ENCODE measurements at places on chromosomes 11 and 22.
A peak's percentile ranks its signal among the peaks of the same experiment; 100 is the strongest.

DNA sequence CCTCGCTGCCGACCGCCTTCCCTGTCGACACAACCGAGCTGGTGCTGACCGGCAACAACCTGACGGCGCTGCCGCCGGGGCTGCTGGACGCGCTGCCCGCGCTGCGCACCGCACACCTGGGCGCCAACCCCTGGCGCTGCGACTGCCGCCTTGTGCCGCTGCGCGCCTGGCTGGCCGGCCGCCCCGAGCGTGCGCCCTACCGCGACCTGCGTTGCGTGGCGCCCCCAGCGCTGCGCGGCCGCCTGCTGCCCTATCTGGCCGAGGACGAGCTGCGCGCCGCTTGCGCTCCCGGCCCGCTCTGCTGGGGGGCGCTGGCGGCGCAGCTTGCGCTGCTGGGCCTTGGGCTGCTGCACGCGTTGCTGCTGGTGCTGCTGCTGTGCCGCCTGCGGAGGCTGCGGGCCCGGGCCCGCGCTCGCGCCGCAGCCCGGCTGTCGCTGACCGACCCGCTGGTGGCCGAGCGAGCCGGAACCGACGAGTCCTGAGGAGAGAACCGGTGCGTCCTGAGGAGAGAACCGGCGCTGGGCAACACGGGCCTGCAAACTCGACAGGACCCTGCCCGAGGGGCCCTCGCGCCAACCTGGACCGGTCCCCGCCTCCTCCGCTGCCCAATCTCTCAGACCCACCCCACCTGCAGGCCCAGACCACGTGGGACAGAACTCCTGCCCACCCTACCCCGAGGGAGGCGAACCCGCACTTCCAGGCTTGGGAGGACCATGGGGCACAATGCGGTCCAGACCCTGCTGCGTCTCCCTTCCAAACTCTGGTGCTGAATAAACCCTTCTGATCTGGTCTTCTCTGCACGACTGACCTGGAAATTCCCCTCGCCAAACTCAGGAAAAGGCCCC lies 866 bp downstream of the GP1BB start:
- DNase-seq, result peak; percentile 38

GRCh38 chr11:102807921-102808320 lies 10.0 kb upstream of the MMP1 start:
- no peak for DNase-seq

DNA sequence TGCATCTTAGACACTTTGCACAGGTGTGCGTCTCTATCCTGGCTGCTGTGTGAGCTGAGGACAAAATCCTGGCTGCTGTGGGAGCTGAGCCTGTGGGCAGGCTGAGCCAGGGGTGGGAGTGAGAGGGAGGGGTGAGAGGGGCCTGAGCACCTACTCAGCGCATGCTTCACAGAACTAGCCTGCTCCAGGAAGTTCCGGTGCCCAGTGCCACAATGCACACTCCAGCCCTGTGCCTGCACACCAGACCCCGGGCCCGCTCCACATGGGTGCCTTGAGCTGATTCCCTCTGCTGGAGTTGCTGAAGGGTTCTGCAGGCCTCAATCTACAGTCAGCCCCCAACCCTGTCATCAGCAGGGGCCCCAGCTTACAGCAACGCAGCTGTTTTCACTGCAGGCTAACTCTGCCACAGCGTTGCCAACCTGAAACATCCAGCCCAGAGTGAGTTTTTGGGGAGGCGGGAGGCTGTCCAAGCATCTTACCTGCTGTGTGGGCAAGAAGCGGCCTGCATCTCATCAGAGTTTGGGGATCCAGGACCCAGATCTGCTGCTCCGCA lies 1377.9 kb downstream of the TBC1D22A start:
- no peak for DNase-seq

GRCh38 chr11:62217191-62217748 lies 8.8 kb downstream of the SCGB2A1 start:
- peak; percentile 23 for DNase-seq

DNA sequence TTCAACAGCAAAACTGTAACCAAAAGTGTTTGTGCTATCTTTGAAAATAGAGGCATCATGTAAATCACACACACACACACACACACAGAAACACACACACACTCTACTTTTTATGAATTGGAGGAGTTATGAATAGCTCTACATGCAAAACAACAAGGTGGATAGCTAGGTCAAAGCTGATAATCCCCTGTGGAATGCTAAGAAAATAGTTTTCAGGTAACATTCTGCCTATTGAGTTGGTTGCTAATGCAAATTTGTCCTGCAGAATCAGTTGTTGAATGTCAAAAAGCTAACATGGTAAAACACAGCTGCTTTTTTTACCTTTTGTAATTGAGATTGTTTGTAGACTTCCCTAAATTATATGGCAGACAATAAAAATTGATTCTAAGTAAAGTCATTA lies 1658.4 kb upstream of the RAG2 start:
- no peak for DNase-seq

DNA sequence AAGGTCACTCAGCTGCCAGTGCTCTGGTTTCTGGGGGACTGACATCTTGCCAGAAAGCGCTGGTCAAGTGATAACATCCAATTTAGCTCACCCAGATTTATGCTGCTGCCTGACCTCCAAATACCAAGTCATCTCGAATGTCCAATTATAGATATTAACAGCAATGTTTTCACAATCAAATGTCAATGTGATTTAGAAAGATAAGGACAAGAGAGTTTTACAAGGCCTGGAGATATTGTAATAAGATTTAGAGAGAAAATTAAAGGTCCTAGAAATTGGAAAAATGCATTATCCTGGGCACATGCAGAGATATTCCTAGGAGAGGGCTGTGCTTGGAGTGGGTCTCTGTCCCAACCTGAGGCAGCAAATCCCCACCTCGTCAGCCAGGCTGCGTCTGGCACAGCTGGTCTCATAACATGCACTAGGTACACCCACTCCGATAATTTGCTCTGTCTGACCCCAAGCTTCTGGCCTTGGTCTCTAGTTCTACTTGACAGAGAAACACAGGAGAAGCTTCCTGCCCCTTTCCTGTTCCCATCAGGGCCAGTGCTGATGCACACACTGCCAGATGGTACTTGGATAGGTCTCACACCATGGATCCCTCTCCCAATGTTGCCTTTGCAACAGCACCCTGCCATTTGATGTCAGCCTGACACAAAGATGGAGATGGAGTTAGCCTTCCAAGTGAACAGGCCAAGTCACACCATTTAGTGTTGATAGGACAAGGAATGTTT lies 28.6 kb downstream of the USH1C start:
- no peak for DNase-seq

- no peak for DNase-seq
These were observed 628 bp upstream of the FLRT1 start for GRCh38 chr11:64035081-64035524.

DNA sequence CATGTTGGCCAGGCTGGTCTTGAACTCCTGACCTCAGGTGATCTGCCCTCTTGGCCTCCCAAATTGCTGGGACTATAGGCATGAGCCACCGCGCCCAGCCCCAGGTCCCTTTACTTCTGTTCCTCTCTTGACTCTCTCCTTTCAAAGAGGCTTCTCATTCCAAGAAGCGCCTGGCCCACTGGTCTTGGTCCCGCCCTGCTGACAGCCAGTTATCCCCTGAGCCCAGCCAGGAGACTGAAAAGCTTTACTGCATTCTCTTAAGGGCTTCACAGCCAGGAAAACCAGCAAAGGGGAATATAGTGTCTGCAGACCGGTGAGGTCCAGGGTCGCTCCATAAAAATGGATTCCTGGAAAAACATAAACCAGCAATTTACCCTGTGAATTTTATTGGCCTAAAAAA lies 68.3 kb downstream of the NFAM1 start:
- DNase-seq, result no peak

GRCh38 chr11:117431436-117431835 lies 103.8 kb downstream of the CEP164 start:
- no peak for DNase-seq

GRCh38 chr11:9571071-9571762 lies 2.3 kb upstream of the WEE1 start:
- DNase-seq, result no peak

DNA sequence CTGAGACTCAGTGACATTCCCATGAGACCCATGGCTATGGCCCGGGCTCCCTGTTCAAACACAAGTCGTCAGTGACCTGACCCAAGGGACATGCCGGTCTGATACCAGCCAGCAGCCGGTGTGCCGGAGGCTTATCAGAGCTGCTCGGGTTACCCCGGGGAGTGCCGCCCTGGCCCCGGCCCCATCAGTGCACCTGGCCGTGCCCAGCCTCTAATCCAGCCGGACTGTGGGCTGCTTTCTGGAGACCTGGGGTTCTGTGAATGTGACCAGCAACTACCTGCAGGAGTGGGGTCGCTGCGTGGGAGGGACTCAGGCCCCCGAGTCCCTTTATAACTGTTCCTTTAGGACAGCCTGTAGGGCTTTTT lies 52.7 kb downstream of the LINC01488 start:
- no peak for DNase-seq

GRCh38 chr11:11239959-11240358 lies 113.1 kb downstream of the CSNK2A3 start:
- no peak for DNase-seq

DNA sequence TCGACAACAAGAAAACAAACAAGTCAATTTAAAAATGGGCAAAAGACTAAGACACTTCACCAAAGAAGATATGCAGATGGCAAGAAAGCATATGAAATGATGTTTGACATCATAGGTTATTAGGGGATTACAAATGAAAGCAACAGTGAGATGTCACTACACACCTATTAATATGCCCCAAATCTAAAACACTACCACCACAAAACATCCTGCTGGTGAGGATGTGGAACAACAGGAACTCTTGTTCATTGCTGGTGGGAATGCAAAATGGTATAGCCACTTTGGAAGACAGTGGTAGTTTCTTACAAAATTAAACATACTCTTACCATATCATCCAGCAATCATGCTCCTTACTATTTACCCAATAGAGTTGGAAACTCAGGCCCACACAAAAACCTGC lies 29.0 kb downstream of the PRRG4 start:
- DNase-seq, result no peak

- peak; percentile 39 for DNase-seq
These were observed 533 bp downstream of the SERGEF start for GRCh38 chr11:18012122-18012905.

GRCh38 chr11:123291201-123291869 lies 96.3 kb upstream of the CLMP start:
- no peak for DNase-seq

GRCh38 chr11:5691964-5692361 lies 2.4 kb downstream of the TRIM22 start:
- no peak for DNase-seq

DNA sequence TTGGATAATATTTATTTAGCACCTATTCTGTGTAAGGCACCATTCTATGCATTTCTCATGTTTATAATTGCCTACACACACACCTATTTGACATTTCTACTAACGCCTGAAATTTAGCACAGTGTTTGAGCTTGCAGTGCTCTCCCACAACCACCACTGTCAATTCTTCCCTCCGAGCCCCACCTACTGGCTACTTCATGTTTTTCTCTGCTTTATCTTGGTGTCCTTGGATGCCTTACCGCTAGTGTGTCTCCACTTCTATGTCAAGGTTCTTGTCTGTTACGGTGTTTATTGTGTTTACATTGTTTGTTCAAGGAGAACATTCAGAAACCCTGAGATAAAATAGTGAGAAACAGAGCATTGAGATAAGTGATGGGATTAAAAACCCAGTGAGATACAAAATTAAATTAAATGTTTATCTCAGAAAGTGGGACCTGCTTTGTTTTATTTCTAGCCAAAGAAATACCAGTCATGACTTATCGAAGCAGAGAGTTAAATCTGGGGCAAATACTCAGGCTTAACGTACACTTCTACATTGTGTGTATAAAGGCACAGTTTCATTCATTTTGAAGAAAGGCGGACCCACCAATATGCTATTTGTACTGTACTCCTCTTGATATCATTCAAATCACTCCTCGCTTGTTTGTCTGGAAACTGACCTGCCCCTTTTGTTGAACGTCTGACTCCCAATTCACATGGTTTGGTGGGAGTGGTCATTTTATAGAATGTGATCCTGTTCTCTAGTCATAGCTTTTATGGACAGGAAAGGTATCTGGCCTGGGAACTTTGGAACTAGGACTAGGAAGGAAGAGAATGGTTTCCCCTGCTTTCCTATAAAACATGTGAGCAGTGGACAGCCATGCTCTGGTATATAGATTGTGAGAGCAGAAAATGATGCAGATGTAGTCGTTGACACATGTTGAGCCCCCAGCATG lies 39.2 kb upstream of the SLC36A4 start:
- no peak for DNase-seq

GRCh38 chr11:22561283-22561682 lies 64.3 kb downstream of the FANCF start:
- DNase-seq, result no peak

DNA sequence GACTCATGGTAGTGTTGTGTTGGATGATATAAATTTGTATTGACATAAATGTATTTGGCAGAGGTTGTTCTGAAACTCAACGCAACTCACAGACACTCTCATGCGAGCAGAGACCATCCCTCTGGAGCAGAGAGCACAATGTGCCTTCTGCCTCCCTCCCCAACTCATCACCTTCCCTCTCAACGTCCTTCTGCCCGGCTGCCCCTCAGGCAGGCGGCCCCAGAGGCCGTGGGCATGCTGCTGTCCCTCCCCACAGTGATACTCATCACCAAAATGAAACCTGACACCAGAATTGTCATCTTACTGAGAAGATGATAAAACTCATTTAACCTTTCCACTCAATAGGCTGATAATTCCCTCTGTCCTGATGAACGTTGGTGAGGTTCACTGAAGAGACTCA lies 260.6 kb downstream of the ETS1 start:
- DNase-seq, result no peak

DNA sequence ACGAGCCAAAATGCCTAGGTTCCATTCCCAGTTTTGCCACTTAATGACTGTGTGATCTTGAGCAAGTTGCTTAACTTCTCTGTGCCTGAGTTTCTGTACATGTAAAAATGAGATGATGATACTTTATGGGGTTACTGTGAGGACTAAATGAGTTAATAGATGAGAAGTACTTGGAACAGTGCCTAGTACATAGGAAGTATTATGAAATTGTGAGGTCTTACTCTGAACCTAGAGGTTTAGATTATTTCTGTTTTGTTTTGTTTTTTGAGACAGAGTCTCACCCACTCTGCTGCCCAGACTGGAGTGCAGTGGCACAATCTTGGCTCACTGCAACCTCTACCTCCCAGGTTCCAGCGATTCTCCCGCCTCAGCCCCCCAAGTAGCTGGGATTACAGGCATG lies 227.0 kb upstream of the POU2AF2 start:
- DNase-seq, result no peak

DNA sequence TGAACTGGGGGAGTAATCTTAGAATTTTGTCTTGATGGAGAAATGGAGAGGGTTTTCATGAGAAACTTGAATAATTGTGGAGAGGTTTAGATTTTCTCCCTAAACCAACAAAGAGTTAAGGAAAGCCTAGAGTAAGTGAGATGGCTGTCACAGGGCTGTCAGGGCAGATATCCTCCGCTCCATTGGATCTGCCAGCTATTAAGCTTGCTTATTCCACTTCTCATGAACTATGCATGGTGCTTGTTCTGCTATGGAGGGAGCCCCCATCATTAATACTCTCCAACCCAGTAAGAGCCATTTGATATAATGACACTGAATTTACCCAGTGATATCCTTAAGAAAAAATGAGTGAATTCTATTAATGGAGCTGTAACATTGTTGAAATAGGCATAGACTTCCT lies 342.8 kb upstream of the MTNR1B start:
- no peak for DNase-seq

GRCh38 chr11:84552791-84553190 lies 1074.4 kb downstream of the DLG2 start:
- DNase-seq, result no peak
